ENCODE measurements at places on chromosomes 4 and X. TPM values are rescaled to one million over a fixed set of nuclear protein-coding genes. Genes with fewer than 3 reads are reported as not detected.

Gene MCF2
- total RNA-seq: 1.3 TPM

Gene ITIH6
- total RNA-seq: not detected

Gene SLC6A14
- total RNA-seq: not detected

Gene CHRDL1
- not detected for total RNA-seq

Gene TMSB15B
- total RNA-seq: 6.1 TPM

Gene OTC
- not detected for total RNA-seq

Gene IBSP
- not detected for total RNA-seq

Gene PAGE1
- not detected for total RNA-seq

Gene CT47B1
- not detected for total RNA-seq

Gene RPL34
- total RNA-seq: 3,039 TPM
